ENCODE measurements at places on chromosomes 5 and 9.
A peak's percentile ranks its signal among the peaks of the same experiment; 100 is the strongest.

DNA sequence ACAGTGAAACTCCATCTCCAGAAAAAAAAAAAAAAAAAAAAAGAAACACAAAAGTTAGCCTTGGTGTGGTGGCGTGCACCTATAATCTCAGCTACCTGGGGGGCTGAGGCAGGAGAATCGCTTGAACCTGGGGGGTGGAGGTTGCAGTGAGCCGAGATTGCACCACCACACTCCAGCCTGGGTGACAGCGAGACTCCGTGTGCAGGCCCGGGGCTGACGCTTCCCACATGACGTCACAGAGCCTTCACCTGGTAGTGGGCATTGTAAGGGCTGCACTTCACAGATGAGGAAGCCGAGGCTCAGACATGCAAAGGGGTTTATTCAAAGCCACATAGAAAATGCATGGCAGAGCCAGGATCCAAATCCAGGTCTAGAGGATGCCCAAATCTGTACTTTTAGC is 114.2 kb downstream of the GAPVD1 start:
- no peak for DNase-seq

- no peak for DNase-seq
Observed at GRCh38 chr9:76690973-76691370, 73.3 kb upstream of the PCA3 start.

DNA sequence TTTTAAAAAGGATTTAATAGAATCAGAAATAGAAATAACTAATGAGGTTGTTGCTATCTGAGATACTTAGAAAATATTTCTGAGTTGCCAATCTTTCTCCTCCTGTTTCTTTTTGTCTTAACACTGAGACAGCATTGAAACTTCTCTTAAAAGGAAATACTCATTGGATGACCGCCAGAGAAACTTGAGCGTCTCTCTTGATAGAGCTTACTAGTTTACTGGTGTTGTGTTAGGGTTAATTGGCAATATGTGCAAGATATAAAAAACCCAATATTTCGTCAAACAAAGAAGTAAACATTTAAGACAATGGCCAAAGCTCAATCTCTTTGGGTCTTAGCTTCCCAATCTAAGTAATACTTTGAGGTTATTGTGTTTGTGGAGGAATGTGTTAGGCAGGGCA is 176.4 kb upstream of the CHD1 start:
- DNase-seq: no peak

DNA sequence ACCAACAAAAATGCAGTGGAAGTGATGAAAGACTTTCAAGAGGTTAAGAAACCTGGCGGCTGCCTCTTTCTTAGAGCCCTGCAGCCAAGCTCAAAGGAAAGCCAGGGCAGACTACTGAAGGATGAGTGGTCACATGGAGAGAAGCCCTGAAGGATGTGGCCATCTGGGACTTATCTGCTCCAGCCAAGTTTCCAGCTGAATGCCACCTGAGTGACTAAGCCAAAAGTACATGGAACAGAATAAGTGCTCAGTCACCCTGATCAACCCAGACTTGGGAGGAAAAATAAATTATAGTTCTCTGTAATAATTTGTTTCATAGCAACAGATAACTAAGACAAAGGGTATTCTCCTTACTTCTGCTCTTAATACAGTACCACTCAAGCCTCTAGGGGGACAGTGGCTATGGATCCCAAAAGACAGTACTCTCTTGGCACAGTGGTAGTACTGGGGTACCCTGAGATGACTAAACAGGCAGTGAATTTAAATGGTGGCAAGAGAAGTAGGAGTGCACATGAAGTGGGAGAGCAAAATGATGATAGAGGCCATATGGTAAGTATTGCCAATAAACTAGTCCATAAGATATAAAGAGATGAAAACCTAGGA is 182.3 kb downstream of the ELAVL2 start:
- no peak for DNase-seq

- DNase-seq: no peak
Observed at GRCh38 chr5:147063943-147064342, 170.9 kb upstream of the STK32A start.

- no peak for DNase-seq
Observed at GRCh38 chr9:112892981-112893380, 2.3 kb upstream of the SLC46A2 start.

DNA sequence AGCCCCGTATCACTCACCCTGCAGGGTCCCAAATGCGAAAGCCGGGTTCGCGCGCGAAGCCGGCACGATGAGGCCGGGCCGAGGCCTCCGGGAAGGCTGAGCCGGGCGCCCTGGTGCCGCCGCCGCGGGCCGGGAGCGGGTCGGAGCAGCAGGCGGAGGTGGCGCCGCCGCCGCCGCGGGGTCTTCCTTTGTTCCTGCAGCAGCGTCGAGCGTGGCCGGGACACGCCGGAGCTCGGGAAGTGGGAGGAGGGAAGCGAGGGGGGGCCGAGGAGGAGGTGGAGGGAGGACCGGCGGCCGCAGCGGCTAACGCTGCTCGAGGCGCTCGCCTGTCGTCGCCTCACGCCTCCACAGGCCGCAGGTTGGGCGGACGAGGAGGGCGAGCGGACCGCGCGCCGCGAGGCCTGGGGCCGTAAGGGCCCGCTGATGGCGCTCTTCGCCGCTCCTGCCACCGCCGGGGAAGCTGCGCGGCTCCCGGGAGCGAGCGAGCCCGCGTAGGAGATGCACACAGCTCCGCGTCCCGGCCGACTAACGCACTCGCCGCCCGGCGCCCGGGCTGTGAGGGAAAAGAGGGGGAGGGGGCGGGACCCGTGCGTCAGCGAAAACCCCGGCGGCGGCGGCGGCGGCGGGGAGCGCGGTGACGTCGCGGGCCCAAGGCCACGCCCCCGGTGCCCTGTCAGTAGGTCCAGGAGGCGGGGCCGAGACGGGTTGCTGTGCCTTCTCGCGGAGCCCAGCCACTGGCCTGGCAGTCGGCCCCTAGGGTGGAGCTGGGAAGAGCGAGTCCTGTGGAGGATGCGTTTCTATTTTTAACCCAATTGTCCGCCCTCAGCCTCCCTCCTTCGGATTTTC is at the start of gene ZFAND5:
ZFAND5 (minus strand) TSS at position 530 of the 846 bp plus-strand sequence. CDS start 4,430 bp downstream, outside the sequence.
- DNase-seq: peak; percentile 99

DNA sequence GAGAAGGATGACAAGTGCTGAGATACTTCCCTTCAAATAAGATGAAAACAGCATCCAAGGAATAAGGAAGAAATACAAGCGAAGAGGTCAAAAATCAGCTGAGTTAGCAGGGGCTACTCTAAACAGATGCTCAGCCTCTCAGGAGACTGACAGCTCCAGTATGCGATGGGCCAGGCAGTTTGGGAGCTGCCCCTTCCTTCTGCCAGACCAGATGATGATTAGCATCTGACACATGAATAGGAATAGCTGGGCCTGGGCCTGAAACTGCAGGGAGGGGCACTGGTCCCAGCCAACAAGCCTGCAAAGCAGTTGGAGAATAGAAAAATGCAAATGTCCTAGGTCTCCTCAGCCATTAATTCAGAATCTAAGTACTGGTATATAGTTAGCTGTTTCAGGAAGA is 13.1 kb upstream of the MAP3K1 start:
- peak; percentile 90 for DNase-seq

DNA sequence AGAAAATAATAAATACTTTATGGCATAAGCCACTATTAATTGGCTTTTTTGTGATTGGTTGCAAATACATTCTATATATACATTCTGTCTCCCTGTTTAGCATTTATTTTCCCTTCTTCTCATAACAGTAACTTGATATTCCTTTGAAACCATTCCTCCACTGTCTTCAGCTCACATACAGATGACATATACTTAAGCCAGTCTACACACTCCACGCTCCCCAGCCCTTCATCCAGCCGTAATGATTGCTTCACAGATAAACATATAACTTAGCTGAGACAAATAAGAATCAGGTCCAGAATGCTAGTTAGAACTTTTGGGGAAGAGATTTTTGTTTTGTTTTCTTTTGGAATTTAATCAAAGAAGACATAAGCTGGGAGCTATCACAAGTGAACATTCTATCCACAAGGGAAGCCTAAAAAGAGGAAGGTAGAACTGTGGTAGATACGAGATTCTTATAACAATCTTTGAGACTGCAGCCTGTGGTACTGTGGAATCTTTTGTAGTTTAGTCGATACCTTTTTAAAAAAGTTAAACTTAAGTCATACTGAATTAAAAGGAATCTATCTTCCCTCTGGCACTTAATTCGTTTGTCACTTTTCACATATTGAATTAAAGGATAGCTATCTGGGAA is 365.1 kb upstream of the PRR16 start:
- DNase-seq: no peak

- DNase-seq: peak; percentile 76
Observed at GRCh38 chr5:32736842-32737241, 25.7 kb downstream of the NPR3 start.

- DNase-seq: no peak
Observed at GRCh38 chr5:159123700-159124099, 24.0 kb upstream of the EBF1 start.

DNA sequence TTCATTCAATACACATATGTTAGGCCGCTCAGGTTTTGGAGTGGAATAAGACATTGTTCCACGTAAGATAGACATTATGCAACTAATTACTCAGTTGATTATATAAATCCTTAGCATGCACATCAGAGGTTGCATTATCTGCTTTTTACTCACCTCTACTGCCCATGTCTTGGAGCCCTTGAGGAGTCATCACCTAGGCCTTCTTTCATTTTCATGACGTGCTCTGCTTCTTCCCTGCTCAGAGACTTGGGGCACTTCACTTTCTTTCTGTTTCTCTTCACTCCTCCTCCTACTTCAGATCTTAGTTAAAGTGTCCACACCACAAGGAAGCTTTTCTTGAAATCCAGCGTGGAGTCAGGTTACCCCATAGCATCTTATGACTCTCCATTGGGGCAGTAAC is 241.1 kb downstream of the TLR4 start:
- no peak for DNase-seq

GRCh38 chr5:56145511-56145910 is 87.6 kb downstream of the ANKRD55 start:
- no peak for DNase-seq

DNA sequence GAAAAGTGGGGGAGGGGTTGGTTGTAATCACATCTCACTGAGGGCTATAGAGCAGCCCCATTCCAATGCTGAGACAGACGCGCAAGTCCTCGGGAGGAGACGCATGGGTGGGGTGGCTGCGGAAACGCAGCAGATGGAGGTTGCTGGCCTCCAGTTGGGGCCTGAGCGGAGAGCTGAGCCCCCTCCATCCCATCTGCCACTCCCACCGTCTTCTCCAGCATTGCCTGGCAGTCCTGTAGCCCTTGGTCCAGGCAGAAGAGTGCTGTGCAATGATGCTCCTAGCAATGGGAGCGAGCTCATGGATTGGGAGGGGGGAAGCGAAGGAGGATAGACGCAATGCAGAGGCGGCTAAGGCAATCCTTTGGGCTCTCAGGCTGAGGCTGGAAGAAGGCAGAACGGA is 79.4 kb upstream of the GLRA1 start:
- peak; percentile 6 for DNase-seq

DNA sequence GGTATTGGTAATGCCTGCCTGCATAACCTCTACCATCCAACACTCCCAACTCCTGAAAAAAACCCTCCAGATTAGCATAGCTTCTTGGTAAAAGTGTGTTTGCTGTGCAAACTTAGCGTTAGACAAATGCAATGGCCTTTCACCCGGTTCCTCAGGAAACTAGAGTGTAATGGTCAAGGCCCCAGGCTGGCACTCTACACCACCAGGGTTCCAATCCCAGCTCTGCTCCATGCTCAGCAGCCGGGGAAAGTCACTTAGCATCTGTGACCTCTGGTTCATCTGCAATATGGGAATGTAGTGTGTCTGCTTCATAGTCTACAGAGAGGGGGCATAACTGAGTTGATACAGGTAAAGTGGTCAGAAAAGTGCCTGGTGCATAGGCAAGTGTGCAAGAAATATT is 9.0 kb downstream of the FBP1 start:
- DNase-seq: no peak

- DNase-seq: peak; percentile 60
Observed at GRCh38 chr9:83937861-83938455, 16.7 kb upstream of the KIF27 start.

GRCh38 chr9:133915534-133916158 is 76.5 kb downstream of the VAV2 start:
- DNase-seq: no peak

GRCh38 chr9:121850366-121850765 is 198.9 kb downstream of the DAB2IP start:
- no peak for DNase-seq

GRCh38 chr5:41526699-41527098 is 16.3 kb upstream of the PLCXD3 start:
- no peak for DNase-seq

GRCh38 chr9:128712451-128713410 is 10.4 kb downstream of the PKN3 start:
- no peak for DNase-seq

DNA sequence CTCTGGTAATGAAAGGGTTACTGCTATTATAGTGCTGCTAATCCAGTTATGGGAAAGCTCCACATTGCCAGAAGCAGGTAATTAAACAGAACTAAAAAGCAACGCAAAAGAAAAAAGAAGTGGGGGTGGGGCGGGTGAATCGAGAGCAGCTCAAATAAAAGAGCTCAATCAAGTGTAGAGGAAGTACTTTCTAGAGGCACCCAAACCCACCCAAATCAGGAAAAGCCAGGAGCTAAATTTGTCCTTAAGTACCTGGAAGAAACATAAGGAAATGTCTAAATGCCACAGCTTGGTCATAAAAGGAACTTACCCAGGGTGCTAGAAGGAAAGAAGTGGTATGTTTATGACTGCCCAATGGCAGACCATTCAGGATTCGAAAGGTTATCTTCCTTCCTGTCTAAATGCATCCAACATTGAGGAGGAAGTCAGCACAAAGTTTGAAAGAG is 2.4 kb upstream of the RNF145 start:
- DNase-seq: peak; percentile 45

DNA sequence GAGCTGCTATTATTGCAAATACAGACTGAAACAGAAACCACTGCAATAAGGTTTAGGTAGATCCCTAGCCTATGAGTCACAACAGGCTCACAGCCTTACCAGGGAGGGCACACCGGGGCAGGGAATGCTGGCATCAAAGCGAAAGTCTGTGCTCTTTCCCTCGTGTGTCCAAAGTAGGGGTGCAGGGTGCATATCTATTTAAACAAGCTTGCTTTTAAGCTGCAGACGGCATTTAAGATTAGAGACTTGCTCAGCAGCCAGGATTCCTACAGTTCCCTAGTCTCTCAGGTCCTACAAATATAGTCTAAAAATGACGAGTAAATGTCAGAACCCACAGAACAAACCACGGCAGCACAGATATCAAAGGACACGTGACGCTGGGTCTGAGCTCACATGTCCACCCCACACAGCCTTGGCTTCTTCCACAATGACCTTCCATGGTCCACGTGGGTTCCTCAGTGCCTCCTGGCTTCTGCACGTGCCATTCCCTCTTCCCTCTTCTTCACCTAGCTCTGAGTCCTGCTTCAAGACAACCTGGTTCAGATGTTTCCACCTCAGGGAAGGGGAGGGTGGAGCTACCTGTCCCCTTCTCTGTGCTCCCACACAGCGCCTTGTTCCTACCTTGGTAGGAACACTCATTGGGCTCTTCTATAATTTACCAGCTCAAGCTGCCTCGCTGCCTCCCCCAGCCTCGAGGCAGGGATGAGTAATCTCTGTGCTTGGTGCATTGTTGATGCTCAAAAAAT is 193.2 kb downstream of the MAPKAP1 start:
- DNase-seq: no peak

- no peak for DNase-seq
Observed at GRCh38 chr5:110663525-110663924, 62.9 kb downstream of the TMEM232 start.
